ENCODE measurements at places on chromosomes 12 and 14.
A peak's percentile ranks its signal among the peaks of the same experiment; 100 is the strongest.

- DNase-seq: no peak
These were observed 178.1 kb downstream of the DPF3 start for GRCh38 chr14:72715850-72716228.

- no peak for DNase-seq
These were observed 47.4 kb upstream of the SRSF5 start for GRCh38 chr14:69719501-69719951.

- no peak for DNase-seq
These were observed 8.7 kb downstream of the TBC1D15 start for GRCh38 chr12:71848212-71848611.

- no peak for DNase-seq
These were observed 200.6 kb downstream of the EFCAB11 start for GRCh38 chr14:89753828-89754412.

DNA sequence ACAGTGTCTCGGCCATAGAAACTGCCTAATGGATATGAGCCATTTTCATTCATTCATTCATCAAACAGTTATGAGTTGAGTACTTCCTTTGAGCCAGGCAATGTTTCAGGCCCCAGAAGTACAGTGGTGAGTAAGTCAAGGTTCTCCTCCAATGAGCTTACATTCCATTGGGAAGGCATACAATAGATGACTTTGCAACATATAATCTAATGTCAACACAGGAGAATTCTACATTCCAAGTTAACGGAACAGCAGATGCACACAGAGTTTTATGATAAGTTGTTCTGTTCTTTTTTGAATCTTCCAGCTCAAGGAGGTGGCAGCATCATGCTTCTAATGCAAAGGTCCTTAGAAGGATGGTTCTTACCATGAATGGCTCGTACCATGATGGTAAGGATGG, 3.2 kb upstream of the RFC5 start:
- no peak for DNase-seq

DNA sequence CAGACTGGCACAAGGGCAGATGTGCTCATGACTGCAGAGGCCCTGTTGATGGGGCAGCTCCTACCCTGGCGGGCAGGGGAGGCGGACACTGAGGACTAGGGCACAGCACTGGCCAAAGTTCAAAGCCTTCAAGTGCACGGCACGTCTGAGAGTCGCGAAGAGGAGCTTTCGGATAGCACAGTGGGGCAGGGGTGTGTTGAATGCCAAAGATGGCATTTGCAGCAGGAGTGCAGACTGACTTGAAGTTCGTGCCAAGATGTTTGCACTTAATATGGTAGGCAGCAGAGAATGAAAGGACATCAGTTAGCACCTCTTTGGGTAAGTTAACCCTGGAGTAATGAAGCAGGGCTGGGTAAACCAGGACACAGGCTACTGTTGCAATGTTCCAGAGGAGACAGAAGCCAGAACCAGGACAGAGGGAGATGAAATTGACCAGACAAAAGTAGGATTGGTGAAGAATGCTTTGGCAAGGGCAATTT, 6.7 kb upstream of the EML1 start:
- no peak for DNase-seq

DNA sequence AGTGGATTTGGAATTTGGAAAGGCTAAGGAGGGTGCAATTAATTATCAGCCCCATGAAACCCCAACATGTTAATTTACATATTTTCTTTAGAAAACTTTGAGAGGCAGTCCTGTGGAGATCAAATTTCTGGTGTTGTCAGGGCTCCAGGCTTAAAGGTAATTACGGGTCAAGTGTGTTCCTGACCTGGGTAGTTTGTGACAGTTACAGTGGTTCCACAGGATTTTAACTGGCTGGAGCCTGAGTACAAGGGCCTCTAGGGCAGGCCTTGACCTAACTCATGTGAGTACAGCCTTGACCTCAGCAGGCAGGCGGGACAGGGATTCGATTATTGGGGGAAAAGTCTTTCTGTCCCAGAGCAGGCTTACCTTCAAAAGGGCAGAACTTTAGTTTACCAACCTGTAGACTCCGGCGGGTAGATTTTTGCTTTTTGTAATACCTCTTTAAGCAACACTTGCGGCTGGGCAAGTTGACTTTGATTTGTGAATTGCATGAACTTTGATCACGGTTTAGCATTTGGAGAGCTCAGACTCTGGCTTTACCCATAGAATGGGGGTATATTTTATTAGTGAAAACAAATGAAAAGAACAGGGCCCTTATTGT, 8.4 kb upstream of the PPTC7 start:
- no peak for DNase-seq

DNA sequence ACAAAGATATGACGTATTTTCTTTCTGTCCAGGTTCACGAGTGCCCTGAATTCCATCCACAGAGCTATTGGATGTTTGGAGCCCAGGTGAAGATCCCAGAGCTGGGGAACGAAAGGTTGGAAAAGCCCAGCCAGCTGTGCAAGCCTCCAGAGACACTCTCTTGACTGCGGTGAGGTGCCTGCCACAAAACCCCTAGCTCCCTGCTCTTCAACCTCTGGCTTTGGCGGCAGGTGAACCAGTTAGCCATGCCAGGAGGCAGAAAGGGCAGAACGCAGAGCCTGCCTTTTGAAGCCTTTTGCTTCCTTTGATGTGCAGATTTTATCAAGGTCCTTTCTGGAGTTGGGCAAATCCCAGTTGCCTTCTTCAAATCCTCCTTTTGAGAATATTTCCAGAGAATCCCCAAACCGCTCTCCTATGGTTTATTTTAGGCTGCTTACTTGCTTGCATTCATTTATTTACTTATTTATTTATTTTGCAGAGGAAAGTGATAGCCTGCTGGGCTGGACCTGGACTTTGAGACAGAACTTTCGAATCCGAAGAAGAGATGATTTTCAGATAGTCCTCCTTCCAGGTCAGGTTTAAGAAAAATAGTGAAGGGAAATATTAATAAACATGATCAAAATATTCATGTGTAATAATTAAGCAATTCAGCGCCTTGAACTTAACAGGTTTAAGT, 411.2 kb upstream of the TBX3 start:
- no peak for DNase-seq

DNA sequence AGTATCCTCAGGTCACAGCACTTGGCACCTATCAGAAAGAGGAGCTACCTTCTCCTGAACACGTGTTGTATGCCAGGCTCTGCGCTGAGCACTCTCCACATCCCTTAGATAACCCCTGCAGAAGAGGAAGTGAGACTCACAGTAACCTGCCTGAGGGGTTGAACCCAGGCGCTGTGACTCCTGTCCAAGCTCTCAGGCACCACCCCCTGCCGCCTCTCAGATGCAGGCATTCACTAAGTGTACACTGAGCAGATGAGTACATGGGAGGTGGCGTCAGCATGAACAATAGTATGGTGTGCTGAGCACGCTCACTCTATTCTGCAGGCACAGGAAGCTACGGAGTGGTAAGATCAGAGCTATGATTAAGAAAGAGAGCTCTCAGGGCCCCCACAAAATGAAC, 21.0 kb upstream of the RIC8B start:
- no peak for DNase-seq

- DNase-seq: no peak
These were observed 85.0 kb upstream of the ARID2 start for GRCh38 chr12:45644541-45644940.

DNA sequence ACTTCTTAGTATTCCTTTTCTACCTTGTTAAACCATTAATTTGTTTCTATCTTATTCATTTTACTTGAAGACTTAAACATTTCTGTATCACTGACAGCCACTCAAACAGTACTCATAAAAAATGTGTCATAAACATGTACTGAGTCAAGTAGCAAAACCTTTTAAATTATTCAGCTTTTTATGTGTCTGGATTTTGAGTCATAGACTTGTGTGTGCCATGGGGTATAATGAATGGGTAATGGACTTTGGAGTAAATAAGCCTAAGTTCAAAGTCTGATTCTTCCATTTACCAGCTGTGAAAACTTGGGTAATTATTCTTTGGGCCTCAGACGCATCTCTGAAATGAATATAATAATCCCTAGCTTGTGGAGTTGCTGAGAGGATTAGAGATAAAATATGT, 199.0 kb downstream of the RAD51B start:
- no peak for DNase-seq

GRCh38 chr12:77924703-77925102, 94.0 kb downstream of the NAV3 start:
- DNase-seq: no peak

DNA sequence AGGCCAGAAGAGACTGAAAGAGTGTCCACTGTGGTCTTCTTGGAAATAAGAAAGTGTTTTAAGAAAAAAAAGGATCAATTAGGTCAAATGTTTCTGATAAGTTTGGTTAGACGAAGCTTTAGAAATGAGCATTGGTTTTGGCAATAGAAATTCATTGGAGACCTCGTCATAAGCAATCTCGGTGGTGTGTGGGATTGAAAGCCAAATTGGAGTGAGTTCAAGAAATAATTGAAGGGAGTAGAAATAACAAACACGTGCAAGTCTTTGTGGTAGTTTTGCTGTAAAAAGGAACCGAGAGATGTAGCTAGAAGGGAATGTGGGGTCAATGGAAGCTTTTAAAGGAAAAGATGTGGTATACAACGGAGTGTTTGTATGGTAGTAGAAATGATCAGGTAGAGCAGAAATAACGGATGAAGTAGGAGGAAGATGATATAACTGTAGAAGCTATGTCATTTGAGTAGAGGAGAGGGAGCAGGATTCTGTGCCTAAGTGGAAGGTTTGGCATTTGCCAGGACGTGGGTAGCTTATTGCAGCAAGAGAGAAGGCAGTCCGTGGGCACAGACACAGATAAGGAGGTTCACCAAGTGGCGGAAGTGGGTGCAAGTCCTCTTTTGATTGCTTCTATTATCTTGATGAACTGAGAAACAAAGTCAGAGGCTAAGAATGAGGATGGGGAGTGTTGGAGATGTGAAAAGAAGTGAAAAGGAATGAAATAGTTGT, 146.2 kb downstream of the DACT1 start:
- DNase-seq: no peak

- peak; percentile 96 for DNase-seq
These were observed 101.3 kb downstream of the LGMN start for GRCh38 chr14:92646952-92647796.

GRCh38 chr12:41264281-41264680, 76.2 kb downstream of the PDZRN4 start:
- DNase-seq: no peak

GRCh38 chr14:75422169-75422568, 5.7 kb upstream of the JDP2 start:
- DNase-seq: peak; percentile 62

- DNase-seq: no peak
These were observed 27.4 kb upstream of the METAP2 start for GRCh38 chr12:95446506-95446900.

GRCh38 chr14:82647088-82647810, 1113.6 kb upstream of the SEL1L start:
- DNase-seq: no peak

- no peak for DNase-seq
These were observed 29.3 kb upstream of the PNMA1 start for GRCh38 chr14:73743431-73743931.

DNA sequence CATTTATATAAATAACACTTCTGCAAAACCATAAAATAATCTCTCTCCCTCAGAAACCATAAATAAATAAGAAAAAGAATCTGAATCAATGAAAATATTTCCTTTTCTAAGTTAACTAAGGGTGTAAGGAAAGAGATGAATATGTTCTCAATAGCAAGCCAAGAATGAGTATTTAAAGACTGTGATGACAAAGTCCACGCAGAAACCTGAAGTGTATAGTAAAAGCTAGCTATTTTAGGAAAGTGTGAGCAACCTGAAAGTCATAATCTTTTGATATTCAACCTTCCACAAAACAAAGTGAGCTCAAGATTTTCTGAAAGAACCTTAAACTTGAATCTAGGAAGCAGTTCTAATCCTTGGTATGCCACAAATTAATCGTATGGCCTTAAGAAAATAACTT, 15.9 kb downstream of the EIF2S3B start:
- DNase-seq: no peak

- no peak for DNase-seq
These were observed 69.9 kb downstream of the IGF1 start for GRCh38 chr12:102410511-102410910.

DNA sequence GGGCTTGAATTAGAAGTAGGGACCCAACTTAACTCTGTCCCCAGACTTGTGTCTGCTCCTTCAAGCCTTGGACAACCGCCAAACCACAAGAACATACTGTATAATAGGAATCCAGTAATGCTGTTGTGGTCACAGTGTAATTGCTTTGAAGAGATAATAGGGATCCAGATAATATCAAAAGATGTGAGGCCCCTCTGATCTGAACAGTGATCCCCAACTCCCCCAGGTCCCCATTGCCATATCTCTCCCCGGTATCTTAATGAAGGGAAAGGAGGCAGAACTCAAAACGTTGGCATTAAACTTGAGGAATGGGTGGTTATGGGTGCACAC, 8.5 kb upstream of the PLEKHH1 start:
- DNase-seq: no peak

DNA sequence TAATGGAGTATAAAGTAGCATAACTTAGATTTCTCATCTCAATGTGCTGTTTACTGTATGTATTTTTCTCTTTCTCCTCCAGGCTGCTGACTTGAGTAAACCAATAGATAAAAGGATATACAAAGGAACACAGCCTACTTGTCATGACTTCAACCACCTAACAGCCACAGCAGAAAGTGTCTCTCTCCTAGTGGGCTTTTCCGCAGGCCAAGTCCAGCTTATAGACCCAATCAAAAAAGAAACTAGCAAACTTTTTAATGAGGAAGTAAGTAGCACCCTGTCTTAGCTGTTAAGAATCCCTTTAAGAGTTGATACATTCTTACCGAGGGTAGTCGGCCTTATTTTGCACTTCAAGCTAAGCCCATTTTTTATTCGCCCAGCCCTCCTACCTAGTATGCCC, 55.2 kb downstream of the WDR20 start:
- DNase-seq: no peak

GRCh38 chr12:75130811-75131210, 78.8 kb downstream of the KCNC2 start:
- no peak for DNase-seq

DNA sequence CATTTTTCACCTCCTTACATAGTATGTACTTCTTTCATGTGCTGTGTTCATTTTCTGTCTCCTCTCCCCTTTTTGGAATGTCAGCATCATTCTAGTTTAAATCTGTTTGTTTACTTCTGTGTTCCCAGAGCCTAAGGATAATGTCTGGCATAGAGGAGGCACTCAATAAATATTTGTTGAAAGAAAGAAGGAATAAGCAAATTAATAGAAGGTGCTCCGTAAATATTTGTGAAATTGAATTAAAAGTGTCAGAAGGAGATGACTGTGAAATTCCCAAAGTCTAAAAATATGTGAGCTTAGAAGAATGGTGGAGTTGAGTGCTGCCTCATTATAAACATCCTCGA, 3.3 kb upstream of the CDKN1B start:
- no peak for DNase-seq

DNA sequence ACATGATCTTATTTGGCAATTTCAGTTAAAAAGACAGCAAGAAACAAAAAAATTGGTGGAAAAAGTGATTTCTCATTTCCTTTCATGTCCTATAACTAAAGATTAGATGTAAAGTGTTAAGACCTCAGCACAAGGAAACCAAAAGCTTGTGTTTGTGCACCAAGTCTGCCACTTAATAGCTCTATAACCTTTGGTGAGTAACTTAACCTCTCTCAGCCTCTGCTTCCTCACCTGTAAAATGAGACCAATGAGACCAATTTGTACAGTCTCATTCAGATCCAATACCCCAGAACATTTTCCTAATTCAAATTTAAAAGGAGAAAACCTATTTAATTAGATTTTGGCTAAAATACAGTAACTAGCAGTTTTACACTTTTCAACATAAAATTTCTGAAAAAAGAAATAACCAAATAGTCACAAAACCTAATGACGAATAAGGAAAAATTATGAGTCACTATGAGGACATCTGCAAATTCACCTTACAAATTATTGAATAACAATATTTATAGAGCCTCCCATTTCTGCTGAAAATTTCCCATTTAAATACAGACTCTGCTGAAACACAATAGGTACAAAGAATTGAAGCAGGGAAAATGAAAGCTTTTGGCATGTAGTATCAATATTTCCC, 71.1 kb downstream of the EPS8 start:
- no peak for DNase-seq

Measured in PC-9 (cell line).